ENCODE measurements at places on chromosomes 11 and 22.

DNA sequence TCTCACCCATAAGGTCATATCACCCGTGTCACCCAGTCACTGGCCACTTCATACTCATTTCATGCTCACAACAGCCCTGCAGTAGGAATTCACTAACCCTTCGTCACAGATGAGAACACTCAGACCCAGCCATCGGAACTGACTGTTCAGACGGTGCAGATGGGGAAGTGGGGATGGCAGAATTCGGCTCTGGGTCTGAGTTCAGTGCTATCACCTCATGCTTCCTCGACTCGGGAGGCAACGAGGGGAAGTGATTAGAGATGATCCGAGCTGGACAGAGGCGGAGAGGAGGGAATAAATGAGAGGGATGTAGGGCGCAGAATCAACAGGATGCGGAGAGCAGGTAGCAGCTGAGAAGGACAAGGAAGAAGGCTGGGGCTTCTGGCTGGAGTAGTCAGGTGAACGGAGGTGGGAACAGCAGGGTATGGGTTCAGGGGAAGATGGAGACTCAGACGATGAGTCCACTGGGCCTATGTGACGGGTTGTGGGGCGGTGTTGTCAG, 4.7 kb downstream of the B3GNT6 start:
- DNase-seq, result no peak

DNA sequence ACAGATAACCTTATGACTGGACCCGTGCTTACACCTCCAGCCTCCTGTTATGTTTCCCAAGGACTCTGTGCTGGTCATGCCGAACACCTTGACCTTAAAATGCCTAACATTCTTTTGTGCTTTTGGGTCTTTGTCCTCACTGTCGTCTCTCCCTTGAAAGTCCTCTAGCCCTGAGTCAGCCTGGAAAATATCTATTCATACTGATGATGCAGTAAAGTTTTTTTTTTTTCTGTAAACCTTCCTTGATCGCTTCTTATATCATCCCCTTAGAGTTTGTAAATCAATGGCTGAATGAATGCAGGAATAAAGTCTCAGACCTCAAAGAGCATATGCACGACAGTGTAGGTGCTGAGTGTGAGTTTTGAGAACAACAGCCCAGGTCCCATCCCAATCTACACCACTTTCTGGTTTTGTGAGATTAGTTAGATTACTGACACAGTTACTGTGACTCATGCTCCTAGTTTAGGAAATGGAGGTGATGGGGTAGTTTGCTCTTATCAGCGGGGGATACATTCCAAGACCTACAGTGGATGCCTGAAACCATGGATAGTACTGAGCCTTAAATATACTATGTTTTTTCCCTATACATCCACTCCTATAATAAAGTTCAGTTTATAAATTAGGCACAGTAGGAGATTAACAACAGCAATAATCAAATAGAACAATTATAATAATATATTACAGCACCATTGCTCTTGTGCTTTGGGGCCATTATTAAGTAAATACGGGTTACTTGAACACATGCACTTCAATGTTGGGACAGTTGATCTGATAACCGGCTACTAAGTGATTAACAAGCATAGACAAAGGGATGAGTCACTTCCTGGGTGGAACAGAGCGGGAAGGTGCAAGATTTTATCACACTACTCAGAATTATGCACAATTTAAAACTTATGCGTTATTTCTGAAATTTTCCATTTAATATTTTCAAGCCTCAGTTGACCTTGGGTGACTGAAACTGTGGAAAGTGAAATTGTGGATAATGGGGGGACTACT, 8.6 kb downstream of the TCN1 start:
- no peak for DNase-seq

DNA sequence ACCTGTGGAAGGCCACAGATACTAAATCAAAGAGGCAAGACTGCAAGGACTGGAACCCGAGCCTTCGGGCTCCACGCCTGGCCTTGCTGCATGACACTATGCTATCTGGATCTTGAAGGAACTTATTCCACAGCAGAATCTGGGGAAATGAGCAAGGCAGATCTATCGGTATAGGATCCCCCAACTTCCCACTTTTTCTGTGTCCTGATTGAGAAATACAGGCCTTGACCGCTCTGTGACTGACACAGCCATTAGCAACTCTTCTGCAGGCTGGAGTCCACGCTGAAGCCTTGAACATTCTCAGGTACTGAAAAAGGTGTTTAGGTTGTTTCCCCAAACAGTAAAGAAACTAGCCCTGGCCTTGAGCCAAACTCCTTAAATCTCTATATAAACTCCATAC, 241.2 kb upstream of the NARS2 start:
- DNase-seq, result no peak

DNA sequence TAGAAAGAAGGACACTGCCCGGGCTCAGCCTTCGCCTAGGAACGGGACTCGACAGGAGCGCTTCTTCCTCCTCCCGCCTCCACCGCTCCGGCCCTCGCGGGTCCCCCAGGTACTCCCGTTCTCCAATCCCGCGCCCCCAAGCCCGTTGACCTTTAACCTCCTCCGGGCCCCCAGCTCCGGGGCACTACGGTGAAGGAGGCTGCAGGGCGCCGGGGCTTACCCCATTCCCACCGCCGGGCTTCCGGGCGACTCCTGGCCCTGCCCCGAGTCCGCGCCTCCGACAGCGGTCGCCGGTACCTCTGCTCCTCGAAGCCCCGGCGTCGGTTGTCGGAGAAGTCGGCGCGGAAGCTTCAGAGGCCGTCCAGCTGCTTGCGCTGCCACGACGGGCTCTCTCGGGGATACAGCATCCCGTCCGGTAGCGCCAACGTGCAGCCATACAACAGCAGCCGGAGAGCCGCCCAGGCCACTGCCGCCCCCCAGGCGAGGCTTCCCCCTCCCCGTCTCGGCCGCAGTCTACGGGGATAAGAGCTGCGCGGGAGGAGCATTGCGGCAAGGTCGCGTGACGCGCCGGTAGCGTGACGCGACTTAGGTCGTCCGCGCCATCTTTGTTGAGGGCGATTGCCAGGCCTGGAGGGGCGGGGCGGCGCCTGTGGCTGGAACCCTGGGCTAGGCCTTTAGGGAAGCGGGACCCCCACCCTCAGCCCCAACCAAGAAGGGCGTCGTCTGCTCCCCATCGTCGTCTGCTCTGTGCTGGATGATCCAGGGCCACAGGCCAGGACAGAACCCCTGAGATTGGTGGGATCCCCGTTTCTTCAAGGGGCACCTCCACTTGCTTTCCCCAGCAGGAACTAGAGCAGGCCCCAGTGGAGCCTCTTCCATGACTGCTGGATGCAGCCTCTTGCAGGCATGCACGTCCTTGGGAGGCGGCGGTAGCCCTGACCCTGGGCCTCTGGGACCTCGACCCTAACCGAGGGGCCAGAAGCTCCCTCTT, 26.3 kb downstream of the RGL4 start:
- peak; percentile 93 for DNase-seq

DNA sequence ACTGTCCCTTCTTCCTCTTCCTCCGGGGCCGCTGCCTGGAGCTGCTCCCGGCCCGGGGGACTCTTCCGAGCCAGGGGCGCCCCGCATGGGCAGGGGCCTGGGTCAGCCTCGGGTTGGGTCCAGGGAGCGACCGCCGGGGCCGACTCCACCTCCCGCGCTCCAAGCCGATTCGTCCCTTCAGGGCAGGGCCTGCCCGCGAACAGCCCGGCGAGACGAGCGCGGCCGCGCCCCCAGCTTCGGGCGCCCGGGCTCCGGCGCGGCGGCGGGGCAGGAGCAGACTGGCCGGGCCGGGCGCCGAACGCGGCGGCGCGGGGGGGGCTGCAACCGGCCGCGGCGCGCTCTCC, at the start of gene LARGE1:
Gene LARGE1, minus strand, starts transcription at position 280 of the 344 bp plus-strand sequence.
- peak; percentile 51 for DNase-seq

DNA sequence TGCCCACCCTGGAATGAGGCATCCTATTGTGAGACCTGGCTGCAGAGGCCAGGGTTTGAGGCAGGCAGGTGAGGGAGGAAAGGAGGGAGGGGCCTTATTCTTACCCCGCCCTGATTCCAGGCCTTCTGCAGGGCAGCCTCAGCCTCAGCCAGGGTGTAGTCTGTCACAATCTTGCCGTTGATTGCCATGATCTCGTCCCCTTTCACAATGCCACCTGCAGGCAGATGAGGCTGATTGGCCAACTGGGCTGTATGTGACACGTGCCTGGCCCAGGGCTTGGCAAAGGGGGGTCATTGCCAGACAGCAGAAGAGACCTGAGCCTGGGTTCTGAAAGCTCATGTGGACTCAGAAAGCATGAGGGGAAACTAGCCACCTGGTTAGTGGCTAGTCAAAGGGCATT, 21.4 kb upstream of the ABCC8 start:
- DNase-seq, result no peak

DNA sequence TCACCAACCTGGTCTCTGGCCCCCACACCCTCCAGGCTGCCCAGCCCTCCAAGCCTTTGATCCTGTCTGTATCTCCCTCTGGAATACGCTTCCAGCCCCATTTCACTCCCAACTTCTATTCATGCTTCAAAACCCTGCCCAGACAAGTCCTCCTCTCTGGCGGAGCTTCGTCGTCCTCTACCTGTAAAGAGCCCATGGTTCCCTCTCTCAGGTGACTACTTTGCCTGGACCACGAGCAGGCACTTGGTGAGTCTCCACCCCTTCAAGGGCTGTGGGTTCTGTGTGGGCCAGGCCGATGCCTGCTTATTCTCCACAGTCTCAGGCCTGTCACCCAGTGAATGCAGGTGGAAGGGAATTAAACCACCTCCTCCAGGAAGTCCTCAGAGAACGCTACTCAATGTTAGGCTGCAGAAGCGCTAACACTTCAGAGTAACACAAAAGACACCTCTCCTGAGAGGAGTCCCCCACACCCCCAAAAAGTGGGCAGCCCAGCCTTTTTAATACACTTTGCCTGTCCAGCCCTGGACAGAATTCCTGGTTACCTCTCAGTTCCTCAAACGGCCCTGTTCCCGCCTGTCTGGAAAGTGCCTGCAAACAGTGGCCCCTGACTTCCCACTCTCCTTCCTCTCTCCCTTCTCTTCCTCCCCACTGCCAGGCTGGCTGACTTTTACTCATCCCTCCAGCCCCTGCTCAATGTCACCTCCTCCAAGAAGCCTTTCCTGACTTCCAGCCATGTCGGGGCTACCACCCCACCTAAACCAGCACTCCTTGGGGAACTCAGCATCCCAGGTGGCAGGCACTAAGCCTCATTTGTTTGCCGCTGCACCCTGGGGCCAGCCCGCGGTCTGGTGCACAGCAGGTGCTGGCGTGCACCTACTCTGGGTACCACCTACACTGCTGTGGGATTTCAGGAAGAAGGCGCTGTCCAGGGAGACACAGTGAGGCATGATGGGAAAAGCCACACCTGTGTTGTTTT, 9.0 kb downstream of the RAC2 start:
- DNase-seq, result no peak

DNA sequence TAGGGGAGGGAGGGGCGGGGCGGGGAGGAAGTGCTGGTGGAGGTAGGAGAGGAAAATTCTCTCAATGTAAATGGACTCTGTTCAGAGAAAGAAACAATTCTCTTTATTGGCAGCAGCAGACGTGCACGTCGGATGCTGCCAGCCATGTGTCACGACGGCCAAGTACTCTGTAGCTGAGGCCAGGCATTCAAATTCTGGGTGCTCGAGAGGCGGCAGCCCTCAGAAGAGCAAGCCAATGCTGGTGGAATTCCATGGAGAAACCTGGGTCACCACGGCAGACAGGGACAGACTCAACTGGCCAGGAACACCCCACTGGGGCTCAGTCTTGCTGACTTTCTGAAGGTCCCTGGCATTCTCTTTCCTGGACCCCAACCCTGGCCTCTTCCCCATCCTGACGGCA, 90.8 kb downstream of the ABTB2 start:
- peak; percentile 19 for DNase-seq

DNA sequence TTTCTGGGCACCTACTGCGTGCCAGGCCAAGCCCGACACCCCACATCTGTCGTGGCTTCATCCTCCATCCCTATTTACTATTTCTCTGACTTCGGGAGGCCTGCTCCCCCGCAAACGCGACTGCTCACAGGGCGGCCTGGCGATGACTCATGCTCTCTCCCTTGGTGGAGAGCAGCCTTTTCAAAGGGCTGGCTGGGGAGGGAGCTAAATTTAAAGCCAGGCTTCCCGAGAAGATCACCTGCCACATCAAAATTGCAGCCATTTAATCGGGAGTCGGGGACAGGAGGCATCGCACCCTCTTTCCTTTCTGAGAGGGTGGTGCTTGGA, 24.9 kb upstream of the SHISAL1 start:
- DNase-seq, result peak; percentile 81

DNA sequence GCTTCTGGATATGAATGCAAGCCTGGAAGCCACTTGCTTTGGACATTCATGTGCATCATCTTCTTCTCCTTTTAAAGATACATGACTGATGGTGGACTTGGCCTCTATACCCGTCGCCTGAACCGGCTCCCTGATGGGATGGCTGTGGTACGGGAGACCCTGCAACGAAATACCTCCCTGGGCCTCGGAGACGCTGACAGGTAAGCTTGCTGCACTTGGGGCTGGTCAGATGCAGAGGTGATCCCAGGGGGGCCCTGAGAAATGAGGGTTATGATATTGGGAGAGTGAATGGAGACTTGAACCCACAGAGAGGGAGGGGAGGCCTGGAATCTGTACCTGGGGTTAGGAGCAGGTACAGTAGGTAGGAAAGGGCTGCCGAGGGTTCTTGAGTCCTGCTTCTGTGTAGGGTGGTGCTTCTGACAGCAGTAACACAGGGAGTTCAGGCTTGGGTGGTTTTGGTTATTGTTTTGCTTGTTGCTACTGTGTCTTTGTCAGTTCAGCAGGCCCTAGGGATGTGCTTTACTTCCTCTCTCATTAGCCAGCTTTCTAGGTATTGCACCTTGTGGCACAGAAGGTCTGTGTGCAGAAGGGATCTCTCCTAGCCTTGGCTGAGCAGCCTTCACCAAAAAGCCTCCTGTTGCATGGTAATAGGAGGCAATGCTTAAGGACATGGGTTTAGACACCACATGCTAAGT, 176.1 kb downstream of the DBX1 start:
- no peak for DNase-seq

DNA sequence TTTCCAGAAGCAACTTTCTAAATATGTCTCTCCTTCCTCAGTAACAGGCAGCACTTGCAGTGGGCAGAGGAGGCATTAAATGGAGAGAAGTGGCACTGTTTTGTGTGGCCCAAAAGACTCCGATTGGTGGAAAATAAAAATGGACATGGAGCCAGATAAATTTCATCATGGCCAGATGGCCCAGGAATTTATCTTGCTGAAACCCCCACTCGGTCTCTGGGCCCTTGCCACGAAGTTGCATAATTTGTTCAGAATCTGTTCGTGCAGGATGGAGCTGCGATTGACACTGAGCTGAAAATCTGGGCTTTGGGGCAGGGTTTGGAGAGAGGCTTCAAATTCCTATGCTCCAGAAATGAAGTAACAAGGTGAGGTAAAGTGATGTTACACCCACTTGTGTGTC, 65.5 kb downstream of the C11orf91 start:
- DNase-seq, result peak; percentile 77

DNA sequence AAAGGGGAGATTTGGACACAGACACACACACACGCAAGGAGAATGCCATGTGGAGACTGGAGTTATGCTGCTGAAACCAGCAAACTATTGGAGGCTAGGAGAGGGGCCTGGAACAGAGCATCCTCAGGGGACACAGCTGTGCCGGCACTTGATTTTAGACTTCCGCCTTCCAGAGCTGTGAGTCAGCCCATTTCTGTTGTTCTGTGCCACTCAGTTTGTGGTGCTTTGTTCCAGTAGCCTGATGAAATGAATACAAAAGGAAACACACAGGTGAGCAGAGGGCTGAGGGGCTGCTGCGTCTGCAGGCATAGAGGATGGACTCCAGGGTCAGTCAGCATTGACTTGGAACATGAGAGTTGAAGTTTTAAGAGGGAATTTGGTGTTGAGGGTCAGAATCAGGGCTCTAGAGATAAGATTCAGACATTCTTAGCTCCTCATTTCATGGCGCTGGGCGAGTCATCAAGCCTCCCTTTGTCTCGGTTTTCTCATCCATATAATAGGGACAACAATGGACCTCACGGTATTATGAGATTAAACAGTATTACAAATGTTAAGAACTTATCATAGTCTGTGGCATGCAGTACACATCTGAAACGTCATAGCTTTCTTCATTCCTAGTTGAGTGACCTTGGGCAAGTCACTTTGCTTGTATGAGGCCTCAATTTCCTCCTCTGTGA, 191.0 kb downstream of the MIAT start:
- DNase-seq, result no peak
